ENCODE measurements at places on chromosomes 6 and 20.
A peak's percentile ranks its signal among the peaks of the same experiment; 100 is the strongest.

DNA sequence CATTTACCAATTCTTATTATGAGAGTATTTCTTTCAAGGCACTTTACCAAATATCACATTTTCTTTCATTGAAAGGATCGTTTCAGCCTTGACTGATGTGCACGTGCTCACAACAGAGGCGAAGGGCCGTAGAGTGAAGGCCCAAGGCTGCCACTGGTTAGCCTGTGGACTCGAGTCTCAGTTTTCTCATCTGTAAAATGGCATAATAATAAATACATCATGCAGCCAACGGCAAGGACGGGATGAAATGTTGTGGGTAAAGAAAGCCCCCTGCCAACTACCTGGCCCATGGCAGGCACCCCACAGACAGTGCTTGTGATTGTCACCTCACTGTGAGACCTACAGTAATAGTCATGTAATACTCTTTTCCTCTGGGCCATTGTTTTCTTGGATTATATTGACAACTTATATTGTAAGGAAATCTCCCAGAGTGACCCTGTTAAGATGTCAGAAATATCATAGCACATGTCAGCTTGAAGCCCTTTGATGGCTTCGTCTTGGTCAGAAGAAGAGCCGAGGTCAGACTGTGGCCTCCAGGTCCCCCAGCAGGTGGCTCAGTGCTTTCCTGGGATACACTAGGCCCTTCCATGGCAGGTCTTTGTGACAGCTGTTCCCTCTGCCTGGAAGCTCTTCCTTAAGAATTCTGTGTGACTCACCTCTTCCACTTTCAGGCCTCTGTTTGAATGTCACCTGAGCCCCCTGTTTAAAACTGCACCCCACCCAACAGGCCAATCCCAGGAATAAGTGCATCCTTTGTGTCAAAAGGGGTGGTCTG is 36.3 kb downstream of the FAM50B start:
- peak; percentile 66 for DNase-seq

DNA sequence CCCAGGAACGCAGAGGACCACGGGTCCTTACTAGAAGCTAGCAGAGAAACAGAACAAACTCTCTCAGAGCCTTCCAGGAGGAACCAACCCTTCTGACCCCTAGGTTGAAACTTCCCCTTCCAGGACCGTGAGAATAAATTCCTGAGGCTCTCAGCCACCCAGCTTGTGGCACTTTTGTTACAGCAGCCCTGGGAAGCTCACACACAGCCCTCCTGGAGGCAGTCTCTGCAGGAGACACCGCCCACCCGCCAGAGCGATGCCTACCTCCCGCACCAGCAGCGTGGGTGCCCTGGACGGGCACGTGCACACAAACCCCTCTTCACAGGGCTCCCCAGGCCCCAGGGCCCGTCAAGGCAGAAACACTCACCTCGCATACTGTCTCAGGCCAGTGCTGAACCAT is 4.2 kb downstream of the RNASET2 start:
- no peak for DNase-seq

DNA sequence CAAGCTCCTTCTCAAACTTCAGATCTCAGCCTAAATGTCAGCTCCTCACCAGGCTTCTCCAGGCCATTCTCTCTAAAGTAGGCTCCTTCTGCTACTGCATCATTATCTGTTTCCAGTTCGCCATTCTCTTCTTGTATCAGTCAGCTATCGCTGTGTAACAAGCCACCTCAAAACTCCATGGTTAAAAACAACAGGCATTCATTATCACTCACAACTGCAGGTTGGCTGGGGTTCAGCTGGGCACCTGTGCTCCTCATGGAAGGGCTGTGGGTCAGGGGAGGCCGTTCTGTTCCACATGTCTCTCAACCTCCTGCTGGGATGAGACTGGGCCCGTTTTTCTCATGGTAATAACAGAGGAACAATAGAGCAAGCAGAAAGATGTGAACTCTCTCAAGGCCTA is 28.7 kb downstream of the PRND start:
- no peak for DNase-seq

GRCh38 chr6:169589699-169590257 is 112.1 kb downstream of the WDR27 start:
- peak; percentile 81 for DNase-seq

GRCh38 chr6:39915866-39916265 is 18.4 kb downstream of the MOCS1 start:
- no peak for DNase-seq

DNA sequence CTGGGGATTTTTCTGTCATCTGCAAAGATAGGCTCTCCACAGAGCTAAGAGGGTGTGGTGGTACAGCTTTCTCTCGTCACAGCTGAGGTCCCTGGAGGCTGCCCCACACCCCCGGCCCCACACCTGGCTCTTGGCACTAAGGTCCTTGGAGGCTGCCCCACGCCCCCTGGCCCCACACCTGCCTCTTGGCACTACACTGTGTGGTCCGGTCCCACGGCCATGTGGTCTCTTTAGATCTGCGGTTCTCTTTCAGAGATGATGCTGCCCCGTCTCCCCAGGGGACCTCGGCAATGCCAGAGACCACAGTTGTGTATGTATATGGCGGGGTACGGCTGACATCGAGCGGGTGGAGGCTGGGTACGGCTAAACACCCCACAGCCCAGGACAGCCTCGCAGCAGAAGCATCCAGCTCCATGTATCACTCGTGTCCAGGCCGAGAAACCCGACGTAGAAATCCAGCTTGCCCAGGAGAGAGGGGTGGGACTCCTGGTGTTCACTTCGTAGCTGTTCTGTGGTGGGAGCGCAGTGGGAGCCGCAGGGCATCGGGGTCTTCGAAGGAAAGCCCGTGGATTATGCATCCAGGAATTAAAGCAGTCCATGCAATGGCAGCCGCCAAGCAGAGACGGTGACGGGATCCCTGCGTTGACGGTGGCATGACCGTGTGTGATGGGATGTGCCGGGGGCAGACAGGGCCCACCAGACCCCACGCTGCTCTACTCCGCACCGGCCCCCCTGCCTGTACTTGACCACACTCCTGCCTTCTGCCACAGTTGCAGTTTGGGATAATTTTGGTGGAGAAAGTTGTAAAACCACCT is 292.1 kb downstream of the CDH4 start:
- no peak for DNase-seq

- DNase-seq: no peak
Observed at GRCh38 chr6:15744818-15745402, 82.1 kb upstream of the DTNBP1 start.

GRCh38 chr6:593907-594212 is 63.0 kb downstream of the HUS1B start:
- no peak for DNase-seq

DNA sequence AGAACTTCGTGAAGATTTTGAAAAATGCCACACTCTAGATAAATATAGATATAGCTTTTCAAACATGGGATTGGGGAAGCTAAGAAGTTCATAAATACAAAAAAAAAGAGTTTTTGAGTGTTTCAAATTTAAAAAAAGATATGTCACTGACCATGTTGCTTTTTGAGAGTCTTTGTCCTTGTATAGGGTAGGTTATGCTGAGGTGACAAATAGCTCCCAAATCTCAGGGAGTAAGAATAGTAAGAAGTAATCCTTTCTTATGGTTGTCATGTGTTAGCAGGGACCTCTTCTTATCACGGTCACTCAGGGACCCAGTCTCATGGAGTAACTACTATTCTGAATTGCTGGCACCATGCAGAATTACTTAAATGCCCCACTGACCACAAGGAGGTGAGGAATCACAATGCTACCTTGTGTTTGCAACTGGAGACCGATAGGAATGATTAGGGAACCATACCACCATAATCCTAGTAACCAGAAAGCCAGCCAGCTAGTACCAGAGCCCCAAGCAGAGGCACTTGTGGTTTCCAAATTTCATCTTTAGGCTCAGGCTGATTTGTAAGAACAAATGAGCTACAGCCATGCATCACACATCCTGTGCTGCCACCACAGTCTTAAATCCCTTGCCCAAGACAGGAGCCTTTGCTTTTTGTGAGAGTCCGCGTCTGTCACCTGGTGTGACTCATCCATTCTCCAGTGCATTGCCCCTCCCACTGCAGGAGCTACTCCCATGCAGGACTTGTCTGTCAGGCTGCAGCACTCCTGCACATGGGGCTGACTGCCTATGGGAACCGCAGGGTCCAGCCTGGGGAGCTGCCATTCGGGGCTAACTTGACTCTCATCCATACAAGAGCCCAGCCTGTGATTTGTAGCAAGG is 42.4 kb upstream of the ADGRF4 start:
- peak; percentile 84 for DNase-seq

DNA sequence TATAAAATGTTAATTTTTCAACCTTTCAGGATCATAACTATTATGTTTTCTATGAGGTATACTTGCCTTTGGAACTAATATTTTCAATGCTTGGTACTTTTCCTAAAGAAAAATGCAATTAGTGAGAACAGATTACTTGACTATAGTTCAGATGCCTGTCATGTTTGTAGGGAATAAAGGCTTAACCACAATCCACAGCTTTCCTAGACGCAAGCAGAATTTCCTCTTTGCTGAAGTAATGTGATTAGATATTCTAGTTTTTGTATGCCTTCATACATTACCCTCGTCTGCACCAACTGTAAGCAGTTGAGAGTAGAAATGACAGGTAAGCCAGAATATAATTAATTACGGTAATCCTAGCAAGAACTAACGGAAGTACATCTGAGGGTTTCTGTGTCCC is 581.4 kb upstream of the MMS22L start:
- no peak for DNase-seq

DNA sequence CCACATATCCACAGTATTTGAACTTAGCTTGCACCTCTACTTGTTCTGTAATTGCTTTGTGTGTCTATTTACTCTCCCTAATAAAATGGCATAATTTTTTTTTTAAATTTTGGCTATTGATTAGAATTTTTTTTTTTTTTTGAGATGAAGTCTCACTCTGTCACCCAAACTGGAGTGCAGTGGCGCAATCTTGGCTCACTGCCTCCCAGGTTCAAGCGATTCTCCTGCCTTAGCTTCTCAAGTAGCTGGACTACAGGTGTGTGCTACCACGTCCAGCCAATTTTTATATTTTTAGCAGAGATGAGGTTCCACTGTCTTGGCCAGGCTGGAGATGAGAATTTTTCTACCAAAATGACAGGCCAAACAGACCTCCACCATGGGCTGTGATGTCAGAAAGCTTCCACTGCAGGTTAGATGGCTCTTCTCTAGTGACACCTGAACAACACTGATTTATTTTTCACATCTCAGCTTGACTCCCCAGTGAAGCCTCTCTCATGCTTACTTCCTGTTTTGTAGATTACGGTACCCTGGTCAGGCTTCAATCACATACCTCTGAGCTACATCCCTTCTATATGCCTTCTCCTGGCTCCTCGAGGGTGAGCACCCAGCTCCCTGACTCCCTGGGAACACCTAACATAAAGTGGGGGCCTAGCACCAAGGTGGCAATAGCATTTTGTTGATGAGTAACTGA is 112.8 kb downstream of the ARHGAP18 start:
- DNase-seq: no peak

GRCh38 chr6:111942561-111942960 is 69.3 kb upstream of the FYN start:
- DNase-seq: no peak

- DNase-seq: peak; percentile 72
Observed at GRCh38 chr6:127176146-127176545, 57.7 kb downstream of the RSPO3 start.
